ENCODE measurements at places on chromosomes 6 and 20.

DNA sequence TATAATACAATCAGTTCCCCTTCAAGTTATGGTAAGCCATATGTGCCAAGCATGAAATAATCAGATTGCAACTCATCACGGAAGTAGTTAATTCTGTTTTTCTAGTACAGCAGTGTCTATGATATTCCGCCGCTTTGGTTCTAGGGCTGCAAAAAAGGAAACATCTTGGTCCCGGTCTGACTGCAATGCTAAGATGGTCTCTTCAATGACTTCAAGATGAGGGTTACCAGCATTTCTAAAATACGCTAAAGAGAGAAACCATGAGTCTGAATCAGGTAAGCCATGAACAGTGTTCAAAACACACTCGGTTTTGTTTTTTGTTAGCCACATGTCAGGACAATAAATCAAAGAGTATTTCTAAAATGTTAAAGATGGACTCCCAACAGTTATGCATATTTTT lies 3.2 kb upstream of the ANKRD60 start:
- DNase-seq: no peak

GRCh38 chr6:21653905-21654304 lies 60.4 kb downstream of the SOX4 start:
- DNase-seq: no peak

- no peak for DNase-seq
These were observed 375.2 kb downstream of the CD109 start for GRCh38 chr6:74071214-74071613.

GRCh38 chr20:44696315-44696714 lies 18.9 kb upstream of the CCN5 start:
- no peak for DNase-seq

DNA sequence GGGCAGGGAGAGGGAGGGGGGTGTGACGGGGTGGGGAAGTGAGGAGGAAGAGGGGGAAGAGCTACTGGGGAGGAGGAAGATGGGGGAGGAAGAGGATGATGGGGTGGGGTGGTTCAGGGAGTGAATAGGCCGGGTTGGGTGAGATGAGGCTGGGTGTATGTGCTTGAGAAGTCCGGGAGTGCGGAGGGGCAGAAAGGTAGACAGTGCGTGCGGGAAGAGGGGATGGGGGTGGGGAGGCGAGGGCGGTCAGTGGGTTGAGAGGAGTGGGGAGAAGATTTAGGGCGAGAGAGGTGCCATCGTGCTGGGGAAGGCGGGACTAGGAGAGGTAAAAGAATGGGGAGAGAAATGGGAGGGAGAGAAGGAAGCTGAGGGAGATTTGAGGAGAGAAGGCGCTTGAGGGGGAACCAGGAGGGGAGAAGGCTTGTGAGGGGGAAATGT lies 30.9 kb upstream of the NOTCH4 start:
- no peak for DNase-seq

DNA sequence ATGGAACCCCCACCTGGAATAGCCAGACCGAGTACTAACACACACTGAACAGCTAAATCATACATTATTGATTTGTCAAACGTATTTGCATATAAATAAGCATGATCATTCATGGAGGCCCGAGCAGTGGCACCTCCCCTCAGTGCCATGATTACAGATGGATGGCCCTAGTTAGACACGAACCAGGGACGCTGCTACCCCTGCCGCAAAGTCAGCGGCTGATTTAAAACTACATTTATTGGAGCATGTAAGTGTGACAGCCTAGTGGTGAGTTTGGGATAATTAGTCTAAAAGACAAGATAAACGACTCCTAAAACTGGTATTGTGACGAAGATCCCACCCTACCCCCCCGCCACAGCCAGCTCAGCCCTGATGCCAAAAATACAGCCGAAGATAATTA lies 159.1 kb upstream of the MAFB start:
- DNase-seq: no peak

- DNase-seq: no peak
These were observed 10.0 kb upstream of the LATS1 start for GRCh38 chr6:149727793-149728498.

GRCh38 chr6:139373154-139373927 lies 1.1 kb downstream of the CITED2 start:
- peak; percentile 79 for DNase-seq

DNA sequence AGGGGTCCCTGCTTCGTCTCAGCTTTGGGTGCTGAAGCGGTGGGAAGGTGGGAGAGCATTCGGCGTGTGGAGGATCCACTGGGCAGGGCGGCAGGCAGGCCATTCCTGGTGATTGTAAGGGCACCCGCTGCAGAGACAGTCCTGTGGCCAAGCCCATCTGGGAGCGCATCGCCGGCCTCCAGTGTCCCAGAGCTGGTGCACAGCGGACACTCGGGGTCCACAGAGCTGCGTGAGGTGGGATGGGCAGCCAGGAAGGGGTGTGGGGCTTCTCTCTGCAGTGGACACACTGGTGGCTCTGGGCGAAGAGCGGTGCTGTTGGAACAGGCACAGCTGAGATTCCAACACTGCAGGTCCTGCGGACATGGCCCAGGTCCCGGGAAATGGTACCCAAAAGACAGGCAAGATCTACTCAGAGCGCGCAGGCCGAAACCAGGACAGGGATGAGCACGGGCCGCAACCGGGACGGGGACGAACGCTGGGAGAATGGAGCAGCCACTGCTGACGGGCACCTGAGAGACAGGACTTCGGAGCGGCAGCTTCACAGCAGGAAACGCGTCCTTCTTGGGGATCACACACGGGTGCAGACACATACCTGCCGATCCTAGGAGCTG lies 188.2 kb downstream of the ERMARD start:
- no peak for DNase-seq

DNA sequence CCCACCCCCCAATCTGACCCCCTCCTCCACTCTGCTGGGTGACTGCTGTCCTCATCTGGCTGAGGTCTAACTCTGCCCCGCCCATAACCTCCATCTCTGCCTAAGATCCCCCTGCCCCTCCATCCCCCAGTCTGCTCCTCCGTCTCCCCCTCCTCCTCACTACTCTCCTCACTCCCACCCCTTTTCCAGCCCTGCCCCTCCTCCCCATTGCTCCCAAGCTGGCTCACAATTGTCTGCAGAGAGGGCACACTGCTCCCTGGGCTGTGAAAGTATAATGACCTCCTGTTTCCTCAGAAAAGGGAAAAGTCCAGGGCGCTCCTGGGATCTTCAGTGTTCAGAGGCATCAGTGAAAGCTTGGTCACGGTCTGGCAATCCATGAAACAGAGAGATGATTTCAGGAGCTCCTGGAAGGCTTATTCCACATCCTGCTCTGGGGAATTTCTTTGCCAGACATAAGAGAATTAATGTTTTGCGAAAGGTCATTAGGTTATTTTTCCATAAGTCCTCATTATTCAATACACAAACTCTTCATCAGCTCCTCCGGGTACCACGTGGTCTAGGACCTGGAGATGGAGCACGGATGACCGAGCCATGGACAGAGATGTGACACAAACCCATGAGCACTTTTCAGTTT lies 21.5 kb downstream of the CST5 start:
- no peak for DNase-seq

DNA sequence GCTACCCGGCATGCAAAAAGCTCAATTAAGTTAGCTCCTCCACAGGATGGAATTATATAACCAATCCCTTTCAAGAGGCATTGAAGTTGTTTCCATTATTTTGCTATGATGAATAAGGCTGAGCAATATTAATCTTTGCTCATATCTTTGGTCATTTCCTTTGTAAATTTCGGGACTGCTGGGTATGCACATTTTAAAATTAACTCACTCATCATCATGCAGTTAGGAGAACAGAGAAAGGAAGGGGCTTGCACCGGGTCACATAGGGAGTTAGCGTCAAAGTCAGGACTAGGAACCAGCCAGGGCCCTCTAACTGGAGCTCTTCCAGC lies 430 bp upstream of the FAM110A start:
- DNase-seq: no peak

- no peak for DNase-seq
These were observed 356 bp downstream of the BYSL start for GRCh38 chr6:41921712-41921998.

- DNase-seq: peak; percentile 26
These were observed 537 bp downstream of the TCP1 start for GRCh38 chr6:159788753-159789376.

- DNase-seq: no peak
These were observed 153.0 kb downstream of the LRRC1 start for GRCh38 chr6:53947780-53948179.

GRCh38 chr20:58650776-58651558 lies at the start of gene STX16:
STX16 (plus strand) TSS chr20:58651283; CDS start chr20:58652007, 724 bp downstream.
- DNase-seq: peak; percentile 88

GRCh38 chr6:135118134-135118730 lies 62.9 kb upstream of the MYB start:
- no peak for DNase-seq

GRCh38 chr6:1591926-1592325 lies 17.8 kb upstream of the FOXC1 start:
- no peak for DNase-seq

DNA sequence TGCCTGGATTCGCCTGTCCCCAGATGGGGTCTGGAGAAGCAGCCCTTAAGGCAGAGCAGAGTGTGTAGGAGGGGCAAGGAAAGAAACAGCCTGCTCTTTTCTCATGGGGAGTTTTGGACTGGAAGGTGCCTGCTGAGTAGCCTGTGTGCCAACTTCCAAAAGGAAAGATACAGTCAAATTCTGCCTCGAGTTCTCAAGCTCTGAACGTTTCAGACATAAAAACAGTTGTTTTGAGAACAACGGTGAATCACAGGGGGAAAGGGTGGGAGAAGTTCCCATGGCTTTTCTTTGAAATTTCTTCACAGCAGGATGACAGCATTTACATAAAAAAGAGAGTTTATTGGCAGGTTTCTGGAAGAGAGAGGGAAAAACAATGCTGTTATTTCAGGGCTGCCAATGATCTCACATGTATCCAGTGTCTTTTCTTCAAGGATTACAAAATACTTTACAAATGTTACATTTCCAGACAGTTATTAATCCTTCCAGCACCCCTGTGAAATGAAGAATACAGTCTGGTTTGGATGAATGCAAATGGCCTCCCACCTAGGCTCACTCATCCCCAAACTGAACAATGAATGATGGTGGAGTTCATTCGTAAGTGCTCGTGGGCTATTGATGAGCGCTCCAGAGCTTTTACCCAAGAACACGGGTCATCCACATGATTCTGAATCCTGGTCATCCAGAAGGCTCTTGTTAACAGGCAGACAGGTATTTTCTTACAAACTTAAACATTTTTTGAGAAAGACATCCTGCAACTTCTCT lies 33.8 kb upstream of the ECI2 start:
- DNase-seq: no peak

DNA sequence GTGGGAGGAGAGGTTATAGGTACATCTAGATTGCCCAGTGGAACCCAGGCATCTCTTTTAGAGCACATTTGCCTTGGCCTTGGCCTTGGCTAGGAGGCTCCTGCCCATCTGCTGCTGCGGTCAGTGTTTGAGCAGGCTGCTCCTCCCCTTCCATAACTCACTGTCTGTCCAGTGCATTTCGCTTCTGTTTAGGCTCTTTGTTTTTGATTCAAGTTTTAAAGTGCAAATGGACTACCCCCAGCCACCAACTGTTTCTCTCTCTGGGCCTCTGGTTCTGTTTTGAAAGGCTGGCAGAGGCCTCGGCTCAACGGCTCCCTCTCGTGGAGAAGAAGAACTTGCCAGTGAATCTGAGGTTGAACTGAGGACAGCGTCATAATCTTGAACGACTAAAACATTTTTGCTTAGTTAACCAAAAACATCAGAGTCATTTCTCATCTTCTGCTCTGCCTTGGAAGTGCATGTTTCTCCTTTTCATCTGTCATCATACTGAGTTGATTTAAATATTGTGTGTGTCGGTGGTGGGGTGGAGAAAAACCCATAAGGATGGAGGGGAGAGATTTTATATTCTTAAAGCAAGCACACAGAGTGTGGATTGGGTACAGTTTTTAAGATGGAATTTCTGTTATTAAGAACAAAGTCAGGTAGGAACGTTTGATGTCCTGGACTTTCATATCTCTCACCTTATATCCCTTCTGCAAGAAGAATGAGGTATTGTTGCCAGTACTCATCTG lies 171.4 kb downstream of the DTNBP1 start:
- peak; percentile 75 for DNase-seq

DNA sequence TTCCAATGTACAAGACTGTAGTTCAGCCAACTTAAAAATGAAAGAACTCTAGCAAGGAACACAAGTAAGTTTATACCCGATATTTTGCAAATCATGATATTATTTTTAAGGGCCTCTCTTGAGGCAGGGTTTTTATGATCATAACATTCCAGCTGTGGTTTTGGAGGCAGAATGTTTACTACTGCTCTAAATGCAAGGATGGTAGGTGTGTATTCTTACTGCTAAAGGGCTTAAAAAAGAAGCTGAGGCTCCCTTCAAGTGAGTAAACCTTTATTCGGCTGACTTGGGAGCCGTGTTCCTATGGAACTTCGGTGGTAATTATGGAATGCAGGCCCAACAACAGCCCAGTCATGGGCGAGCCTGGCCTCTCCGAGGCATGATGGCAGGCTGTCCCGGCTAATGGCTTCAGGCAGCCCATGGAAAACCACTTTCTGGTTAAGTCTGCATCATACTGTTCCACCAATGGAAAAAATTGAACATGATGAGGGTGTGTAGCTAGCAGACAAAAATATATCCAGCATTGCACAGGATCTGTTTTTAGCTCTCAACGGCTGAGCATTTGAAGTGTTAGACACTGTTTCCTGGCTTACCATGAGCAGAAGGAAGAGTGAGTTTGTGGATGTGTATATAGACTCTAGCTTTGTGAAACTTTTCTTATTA lies 111.5 kb downstream of the TIAM2 start:
- no peak for DNase-seq

- peak; percentile 54 for DNase-seq
These were observed 33.0 kb upstream of the FILIP1 start for GRCh38 chr6:75526502-75527127.

DNA sequence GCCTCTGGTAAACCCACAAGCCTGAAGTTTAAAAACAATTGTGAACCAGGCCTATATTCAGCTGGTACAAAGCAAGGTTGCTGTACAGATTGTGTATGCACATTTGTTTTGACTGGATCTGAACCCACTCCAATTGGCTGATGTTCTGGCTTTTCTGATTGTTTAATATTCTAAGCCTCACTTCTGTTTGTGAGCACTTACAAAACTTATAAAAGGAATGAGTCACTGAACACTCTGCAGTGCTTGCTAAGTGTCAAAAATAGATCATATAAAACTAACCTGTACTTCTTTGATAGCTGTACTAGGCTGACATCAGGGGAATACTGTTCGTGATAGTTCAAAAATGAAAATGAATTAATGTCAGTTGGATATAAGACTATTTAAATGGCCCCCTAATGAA lies 12.1 kb downstream of the COL21A1 start:
- DNase-seq: no peak

DNA sequence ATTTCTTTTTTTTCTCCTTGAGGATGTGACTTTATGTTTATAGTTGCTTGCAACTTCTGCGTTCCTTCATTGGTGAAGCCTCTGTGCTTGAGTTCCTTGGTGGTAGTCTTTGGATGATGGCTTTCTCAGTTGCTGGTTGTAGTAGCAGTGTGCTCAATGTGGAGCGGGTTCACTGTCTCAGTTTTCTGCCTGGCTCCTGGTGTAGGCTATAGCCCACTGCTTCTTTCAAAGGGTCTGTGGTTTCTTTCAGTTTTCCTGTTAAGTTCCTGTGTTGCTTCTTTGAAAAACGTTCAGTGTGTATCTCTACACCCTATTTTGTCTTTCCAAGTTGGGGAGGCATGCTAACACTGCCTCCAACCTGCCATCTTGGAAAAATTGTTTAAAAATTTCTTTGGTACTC lies 33.9 kb upstream of the ZBTB24 start:
- no peak for DNase-seq

GRCh38 chr6:3356824-3357420 lies 98.2 kb downstream of the PSMG4 start:
- DNase-seq: no peak

GRCh38 chr20:14950633-14951032 lies 613.2 kb upstream of the FLRT3 start:
- no peak for DNase-seq

Data from activated naive CD4-positive, alpha-beta T cell treated with anti-CD3 and anti-CD28 coated beads, Interleukin-2, amount 50 U/mL, for 16 hours (primary cell).